Foreskin fibroblast (primary cell): ENCODE measurements at places on chromosomes 5 and 9.

GRCh38 chr5:14644623-14645237, 19.8 kb upstream of the OTULIN start:
- no peak for DNase-seq

- peak; percentile 44 for DNase-seq
These were observed 20.5 kb upstream of the NDST1 start for GRCh38 chr5:150487199-150488061.

DNA sequence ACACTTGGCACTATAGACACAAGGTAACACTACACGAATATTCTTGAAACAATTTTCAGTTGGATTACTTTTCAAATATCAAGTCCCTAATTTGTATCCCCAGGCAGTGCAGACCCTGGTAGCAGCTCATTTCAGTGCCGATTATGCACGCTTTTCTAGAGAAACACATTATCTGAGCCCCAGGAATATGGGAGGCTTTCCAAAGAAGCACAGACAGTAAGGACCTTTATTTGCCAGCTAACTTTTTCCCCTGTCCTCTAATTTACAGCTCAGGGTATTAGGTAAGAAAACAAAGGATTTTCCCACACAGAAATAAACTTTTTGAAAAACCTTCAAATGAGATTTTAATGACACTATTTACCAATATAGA, 852.3 kb upstream of the DMAC1 start:
- no peak for DNase-seq

DNA sequence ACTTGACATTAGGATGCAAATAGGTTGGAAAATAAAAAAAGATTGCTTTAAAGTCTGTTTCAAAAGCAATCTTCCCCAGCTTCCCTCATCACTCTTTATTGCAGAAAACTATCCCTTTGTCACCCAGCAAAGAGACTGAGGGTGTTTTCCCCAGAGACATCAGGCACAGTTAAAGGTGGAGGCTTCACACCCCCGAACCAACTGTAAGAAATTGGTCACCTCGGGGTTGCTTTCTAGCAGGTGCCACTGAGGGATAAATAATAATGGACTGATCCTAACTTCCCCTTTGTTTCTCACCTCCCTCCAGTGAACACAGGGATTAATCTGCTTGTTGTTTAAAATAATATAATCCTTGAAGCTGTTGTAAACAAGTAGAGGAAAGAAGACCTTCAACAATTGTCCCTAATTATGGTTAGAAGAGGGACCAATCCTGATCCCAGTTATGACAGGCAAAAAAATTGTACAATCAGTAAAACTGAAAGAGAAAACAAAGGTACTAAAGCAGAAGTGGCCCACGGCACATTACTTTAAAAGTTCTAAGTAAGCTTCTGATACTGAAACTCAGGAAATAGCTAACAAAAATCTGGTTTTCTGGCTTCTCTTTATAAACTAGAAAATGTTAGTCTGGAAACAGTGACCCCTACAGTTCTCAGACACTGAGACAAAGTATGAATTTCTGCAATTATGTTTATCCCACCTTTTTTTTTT, 6.6 kb upstream of the PCSK1 start:
- no peak for DNase-seq

- peak; percentile 67 for DNase-seq
These were observed 1.0 kb downstream of the KLF4 start for GRCh38 chr9:107488375-107489143.

GRCh38 chr5:120655828-120656435, 191.8 kb downstream of the PRR16 start:
- peak; percentile 41 for DNase-seq

GRCh38 chr5:157331807-157332206, 65.9 kb downstream of the CYFIP2 start:
- DNase-seq: no peak

- DNase-seq: no peak
These were observed 4.7 kb upstream of the BICD2 start for GRCh38 chr9:92769286-92769685.

- no peak for DNase-seq
These were observed 109.6 kb downstream of the FGF18 start for GRCh38 chr5:171528865-171529614.

GRCh38 chr5:100647461-100648230, 112.5 kb downstream of the FAM174A start:
- no peak for DNase-seq

GRCh38 chr5:54275361-54275760, 35.0 kb downstream of the ARL15 start:
- peak; percentile 57 for DNase-seq
